ENCODE measurements at places on chromosomes 2 and 18.

DNA sequence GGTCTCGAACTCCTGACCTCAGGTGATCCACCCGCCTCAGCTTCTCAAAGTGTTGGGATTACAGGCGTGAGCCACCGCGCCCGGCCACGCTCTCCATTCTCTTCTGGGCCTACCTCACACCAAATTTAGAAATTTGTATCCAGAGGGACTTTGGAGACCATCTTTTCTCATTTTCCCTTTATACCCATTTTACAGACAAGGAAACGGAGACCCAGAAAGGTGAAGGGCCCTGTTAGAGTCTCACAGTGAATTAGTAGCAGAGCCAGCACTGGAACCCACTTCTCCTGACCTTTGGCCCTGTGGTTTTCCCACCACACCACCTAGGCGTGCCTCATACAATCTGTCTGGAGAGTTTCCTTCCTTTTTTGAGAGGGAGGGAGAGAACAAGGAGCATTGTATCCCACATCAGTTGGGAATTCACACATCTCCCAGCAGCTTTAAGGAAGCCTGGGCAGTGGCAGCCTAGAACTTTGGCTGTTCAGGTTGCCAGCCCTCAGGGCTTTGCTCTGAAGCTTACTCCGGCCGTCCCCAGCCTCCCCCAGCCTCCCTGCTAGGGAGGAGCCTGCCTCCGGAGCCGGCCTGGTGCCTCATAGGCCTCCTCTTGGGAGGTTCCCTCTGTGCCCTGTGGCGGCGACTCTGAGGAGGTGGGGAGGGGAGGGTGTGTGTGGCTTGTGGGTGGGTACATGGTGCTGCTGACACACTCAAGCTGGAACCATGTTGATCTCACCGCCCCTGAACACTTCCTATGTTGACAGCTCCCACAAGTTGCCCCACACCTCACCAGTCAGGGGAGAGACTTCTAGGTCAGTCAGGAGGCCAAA, 13.8 kb downstream of the FOSL2 start:
- no peak for DNase-seq

GRCh38 chr2:122055521-122055931, 300.1 kb downstream of the TSN start:
- DNase-seq, result no peak

DNA sequence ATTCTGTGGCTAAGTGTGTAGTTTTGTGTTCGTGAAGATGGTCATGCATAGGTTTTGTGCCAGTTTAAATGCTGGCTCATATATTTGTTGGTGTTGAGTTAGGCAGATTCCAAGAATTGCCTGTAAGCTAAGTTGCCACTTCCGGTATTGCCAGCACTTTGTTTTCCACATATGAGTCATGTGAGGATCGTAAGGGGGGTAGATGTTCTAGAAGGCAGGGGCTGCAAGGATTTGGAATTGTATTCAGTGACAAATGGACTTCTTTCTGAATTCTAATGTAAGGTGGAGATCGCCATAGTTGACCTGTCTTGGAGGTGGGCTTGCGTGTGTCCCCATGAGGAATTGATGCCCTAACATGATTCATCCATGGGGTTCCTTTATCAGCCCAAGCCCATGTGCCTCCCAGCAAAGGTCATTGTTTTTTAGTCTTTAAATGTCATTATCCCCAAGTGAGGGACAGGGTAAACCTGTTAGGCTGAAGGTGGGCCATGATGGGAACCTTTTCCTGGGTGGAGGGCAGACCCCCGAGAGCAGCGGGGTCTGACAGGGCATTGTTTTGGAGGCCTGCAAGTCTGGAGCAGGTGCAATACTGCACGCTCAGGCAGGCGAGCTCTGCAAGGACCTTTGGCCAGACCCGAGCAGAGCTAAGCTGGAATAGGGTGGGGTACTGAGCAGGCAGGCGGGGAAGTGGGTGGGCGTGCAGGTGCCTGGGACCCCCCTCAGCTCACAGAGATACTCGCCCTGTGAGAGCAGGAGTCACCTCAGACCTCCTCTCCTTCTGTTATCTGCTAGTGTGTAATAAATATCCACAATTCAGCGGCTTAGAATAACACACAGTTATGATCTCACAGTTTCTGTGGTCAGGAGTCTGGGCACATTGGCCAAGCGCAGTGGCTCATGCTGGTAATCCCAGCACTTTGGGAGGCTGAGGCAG, 77.4 kb downstream of the LRRFIP1 start:
- no peak for DNase-seq

DNA sequence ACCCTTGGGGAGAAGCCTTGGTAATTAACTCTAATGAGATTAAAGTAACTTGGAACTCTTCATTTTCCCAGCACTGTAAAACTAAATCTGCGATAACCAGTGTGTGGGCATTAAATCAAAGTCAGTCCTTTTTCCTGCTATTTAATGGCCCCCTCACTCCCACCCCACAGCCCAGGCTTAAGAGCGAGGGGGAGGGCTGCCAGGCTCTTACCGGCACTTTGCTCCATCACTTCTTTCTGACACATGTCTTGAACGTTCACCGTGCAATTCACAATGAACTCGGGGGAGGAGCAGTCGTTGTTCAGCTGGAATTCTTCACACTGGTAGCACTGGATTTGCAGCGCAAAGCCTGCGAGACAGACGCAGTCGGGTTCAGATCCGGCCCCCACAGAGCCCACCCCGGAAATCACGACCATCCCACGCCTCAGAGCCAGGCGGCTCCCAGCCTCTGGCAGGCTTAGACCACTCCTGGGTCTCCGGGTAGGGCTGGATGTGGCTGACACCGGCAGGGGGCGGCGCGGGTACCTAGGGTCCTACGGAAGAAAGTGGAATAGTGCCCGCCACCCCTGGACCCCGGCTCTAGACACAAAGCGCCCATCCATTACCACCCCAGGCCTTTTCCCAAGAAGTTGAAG, 1.7 kb downstream of the LYPD1 start:
- DNase-seq, result peak; percentile 39

- DNase-seq, result no peak
These were observed 31.0 kb upstream of the GLI2 start for GRCh38 chr2:120704696-120705095.

DNA sequence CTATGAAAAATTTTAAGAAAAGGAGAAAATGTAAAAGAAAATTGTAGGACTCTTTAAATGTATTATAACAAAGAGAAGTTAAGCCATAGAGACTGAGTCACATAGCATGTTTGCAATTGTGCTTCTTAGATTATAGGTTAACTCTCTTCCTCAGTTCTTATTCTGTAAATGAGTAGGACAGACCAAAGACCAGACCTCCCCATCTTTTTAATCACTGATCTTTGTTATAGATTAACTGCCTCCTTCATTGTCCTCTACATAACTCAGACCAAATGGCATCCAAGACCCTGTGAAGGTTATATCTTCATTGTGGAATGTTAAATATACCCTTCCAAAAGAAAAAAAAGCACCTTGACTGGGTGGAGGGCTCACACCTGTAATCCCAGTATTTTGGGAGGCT, 316.9 kb upstream of the LRRTM4 start:
- DNase-seq, result no peak

GRCh38 chr18:34038086-34038485, 186.6 kb downstream of the NOL4 start:
- no peak for DNase-seq

- no peak for DNase-seq
These were observed 115.9 kb downstream of the TTC32 start for GRCh38 chr2:19785867-19786266.

- DNase-seq, result no peak
These were observed 1.5 kb downstream of the AP1S3 start for GRCh38 chr2:223835701-223836532.

DNA sequence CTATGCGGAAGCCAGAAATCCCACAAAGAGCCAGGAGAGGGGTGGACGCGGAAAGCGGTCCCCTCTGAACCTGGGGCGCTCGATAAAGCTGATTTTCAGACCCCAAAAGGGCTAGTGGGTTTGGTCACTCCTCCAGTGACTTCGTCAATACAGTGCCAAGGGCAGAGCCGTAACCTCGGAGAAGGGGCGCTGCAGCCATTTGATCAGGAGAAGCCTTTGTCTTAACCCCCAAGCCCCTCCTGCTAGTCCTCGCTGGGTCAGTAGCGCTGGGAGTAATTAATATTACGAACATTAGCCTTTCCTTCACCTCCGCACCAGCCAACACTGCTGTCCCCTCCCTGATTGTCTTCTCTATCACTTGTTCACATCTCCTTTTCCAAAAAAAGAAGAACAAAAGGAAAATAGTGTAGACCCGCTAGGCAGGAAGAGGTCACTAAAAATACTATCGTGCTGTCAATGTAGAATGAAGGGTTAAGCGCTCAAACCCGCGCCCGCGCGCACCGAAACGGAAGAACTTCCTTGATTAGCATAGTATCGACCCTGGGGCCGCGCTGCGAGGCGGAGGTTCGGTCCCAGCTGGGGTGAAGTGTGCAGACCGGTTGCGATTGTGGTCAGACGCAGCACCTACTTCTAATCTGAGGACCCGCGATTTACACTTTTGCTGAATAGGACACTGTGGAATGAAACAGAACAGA, 63.2 kb upstream of the MAPRE2 start:
- DNase-seq, result peak; percentile 53

DNA sequence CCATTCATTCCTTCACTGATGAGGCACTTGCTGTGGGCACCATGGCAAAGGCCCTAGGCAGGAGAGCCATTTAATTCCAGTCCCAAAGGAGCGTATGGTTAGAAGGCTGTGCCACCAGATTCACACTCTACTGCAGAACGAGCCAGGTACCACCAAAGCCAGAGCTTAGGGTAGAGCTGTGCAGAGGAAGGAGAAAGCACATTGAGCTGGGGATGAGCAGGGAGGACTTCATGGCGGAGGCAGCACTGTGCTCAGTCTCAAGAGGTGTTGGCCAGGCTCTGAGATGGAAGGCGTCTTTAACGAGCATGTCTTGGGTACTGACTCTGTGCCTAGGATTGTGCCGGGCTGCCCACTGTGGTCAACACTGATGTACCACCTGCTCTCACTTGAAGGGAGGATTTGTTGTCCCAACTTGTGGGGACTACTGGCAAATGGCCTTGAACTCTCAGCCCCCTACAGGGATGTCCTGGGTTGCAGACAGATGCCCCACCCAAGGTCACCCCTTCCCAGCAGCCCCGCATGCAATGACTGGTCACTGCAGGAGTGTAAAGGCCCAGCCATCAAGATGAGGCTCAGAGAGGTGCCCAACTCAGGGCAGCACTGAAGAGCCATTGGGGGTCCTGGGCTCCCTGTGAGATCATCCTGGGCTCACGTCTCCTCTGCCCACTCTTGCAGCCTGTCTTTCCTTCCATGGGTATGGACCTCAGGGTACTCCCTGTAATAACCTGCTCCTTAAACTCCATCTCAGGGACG, 251.4 kb downstream of the GLI2 start:
- no peak for DNase-seq

DNA sequence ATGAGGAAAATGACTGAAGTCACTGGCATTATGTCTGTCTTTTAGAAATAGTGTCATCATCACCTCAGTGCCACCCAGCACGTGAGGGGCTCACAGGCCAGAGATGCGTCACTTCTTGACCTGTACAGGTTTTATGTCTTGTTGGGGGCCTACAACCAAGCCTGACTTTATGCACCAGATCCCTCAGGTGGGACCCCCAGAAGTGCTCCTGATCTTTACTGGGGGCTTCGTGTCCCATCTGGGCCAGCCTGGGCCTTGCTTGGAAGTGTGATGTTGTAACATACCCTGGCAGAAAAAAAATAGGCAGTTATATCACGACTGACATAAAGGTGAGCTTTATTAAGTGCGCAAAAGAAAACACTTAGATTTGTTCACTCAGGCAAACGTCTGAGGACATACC, 21.5 kb upstream of the GNAL start:
- no peak for DNase-seq

- no peak for DNase-seq
These were observed 2.9 kb downstream of the MEX3C start for GRCh38 chr18:51194604-51195003.

- DNase-seq, result no peak
These were observed 100.9 kb downstream of the ATP9B start for GRCh38 chr18:79169958-79170555.

- no peak for DNase-seq
These were observed 126.7 kb downstream of the OLA1 start for GRCh38 chr2:174121612-174122011.

DNA sequence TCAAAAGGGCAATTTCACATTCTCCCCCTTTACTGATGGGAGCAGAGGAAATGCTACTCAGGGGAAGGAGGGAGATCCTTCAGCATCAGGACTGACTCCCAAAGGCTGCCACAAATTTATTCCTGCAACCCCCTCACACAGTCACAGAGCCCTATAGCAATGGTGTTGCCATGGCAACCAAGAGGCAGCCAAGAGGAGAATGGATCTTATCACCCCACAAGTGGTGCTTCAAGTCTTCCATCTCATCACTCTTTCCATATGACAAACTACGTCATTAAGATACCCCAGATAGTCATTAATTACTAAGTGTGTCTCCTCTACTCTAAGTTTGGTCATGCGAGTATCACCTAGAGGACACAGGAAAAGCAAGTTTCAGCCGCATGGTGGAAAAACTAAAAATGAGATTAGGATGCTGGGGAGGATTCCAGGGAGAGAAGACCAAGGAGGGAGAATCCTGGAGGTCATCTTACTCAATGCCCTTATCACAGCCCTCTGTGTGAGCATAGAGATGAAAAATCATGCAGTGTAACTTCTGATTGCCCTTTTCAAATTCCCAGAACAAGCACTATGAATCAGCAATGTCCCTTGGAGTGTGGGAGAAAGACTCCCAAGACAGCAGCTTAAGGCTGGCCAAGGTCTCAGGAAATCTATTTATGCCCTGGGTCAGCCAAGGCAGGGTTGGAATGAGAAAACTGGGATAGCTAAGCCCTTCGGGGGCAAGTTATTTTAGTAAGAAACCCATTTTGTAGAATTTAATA, 885.7 kb upstream of the KLHL29 start:
- no peak for DNase-seq

Data from HEK293T (cell line).